Activated CD4-positive, alpha-beta T cell treated with anti-CD3 and anti-CD28 coated beads, Interleukin-2, amount 50 U/mL, for 16 hours (primary cell): ENCODE measurements at places on chromosomes 11 and 22.

- DNase-seq = no peak
Measured at GRCh38 chr11:1714908-1715885, 18.2 kb downstream of the KRTAP5-6 start.

DNA sequence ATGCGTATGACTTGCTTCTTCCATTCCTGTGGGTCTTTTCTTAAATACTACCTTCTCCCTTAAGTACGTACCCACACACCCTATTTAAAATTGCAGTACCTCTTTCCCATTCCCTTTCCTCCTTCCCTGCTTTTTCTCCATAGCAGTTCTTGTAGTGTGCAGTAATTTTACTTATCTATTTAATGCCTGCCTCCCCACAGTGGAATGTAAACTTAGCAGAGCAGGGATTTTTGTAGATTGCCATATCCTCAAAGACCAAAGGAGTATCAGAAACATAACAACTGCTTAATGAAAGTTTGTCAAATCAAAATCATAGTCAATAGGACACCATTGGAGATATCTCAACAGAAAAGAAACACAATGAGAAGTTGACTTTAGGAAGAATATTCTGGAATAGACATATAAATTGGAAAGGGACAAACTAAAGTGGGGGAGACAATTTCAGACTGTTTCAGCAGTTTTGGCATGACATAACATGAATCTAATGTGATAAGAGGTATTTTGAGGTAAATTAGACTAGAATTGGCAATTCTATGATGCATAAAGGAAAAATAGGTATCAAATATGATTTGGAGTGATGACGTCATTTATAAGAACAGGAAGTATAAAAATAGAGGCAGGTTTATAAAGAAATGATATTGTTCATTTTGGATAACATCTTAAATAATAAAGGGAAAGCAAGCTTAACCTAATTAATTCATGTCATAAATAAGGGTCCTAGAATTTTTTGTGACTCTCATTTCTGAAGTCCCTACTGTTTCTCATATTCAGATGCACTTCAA, 188.4 kb downstream of the SOX6 start:
- DNase-seq = no peak

DNA sequence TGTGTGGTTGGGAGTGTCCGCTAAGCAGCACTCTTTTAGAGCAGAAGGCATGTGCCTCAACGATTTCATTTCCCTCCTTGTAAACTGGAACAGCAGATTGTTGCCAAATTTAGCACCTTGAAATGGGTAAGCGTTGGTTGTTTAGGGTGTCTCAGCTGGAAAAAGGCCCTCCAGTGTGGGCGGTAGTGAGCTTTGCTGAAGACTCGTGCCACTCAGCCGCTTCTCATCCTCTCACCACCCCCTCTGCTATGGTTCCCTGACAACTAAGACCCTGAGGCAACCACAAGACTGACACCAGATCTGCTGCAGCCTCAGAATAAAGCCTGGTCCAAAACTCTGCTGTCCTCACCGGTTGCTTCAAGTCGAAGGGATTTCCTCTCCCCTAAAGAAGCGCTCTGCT, 9.9 kb upstream of the FERMT3 start:
- no peak for DNase-seq

DNA sequence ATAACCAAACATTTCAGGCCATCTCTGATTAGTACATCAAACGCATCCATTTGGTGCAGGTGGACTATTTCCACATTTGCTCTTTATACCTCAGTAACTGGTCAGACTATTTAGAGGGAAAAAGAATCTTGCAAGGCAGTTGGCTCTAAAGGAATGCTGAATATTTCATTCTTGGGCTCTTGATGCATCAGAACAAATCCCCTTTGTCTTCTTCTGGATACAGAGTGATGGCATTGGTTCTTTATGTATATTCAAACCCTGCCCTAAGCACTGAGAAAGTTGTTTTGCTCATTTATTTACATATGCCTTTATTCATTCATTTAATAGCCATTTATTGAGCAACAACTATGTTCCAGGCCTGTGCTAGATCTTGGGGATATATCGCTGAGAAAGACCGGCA, 31.1 kb upstream of the RAB30 start:
- no peak for DNase-seq

- DNase-seq = no peak
Measured at GRCh38 chr22:25987948-25988347, 181.3 kb upstream of the SEZ6L start.

- no peak for DNase-seq
Measured at GRCh38 chr11:81219661-81220060, 1514.0 kb downstream of the FAM181B start.

DNA sequence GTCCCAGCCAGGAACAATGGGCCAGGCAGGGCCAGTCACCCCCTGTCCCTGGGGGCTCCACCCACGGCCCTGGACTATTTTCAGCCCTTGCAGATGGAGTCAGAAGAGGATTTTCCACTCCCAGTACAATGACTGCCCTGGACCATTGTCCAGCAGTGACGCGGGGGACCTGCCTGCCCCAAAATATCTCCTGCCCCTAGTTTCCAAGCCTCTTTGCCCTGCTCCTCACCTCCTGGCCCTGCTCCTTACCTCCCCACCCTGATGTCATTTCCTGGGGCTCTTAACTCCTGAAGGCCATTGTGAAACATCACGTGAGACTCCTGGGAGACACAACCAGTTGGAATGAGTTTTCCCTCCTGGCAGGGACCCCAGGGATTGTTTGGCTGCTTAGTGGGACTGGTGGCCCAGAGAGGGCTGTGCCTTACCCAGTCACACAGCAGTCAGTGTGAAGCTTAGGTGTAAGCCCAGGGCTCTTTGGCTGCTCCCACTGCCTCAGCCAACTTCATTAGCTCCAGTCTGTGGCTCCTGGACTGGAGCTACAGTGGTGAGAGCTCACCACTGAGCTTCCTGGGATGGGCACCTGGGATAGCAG, 22.2 kb downstream of the P2RY2 start:
- DNase-seq = no peak
